ENCODE measurements at places on chromosomes 1 and 21.

DNA sequence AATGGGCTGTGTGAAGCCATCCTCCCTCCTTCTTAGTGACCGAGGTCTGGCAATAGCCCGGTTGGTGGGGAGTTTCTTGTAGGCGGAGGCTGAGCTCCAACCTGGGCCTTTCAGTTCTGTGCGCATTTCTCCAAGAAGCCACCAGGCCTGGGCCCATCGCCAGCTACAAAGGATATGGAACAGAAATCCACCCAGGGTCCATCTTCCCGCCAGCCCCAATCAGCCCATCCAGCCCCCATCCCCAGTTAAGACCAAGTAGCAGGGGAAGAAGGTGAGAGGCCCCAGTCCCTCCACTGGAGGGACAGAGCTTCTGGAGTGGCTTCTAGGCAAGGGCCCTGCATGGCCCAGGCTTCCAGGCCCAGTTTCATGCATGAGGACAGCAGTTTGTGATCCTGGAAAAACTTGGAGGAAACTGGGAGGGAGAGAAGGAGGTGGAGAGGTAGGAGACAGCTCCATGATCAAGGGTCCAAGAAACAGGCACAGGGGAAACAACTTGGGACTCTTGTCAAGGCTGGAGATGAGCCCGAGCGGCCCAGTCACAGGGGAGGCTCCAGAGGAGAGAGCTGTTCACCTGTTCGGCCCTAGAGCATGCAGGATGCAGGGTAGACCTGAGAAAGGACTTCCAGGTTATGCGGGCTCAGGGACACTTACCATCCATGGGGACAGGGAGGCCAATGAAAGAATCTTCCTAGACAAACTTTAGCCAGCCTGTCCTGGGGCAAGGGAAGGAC is 261.2 kb downstream of the PTPRU start:
- DNase-seq: no peak

DNA sequence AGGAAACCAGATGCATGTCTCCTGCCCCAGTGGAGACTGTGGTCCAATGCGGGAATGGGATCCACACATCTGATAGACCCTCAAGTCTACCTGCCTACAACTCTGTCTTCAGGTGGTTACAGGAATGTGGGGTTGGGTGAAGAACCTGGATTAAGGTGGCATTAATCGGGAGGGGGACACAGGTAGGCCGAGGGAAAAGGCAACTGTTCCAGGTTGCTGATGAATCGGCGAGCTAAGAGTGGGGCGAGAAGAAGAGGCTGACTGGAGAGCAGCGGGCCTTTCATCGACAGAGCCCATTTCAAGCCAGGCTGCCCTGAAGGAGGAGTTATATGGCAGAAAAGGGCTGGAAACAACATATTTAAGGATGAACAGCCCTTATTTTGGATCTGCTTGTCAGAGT is 836 bp downstream of the CD2 start:
- DNase-seq: no peak

GRCh38 chr1:222326006-222326709 is 221.7 kb downstream of the HHIPL2 start:
- DNase-seq: no peak

GRCh38 chr1:81708250-81708649 is 92.5 kb upstream of the ADGRL2 start:
- no peak for DNase-seq

- DNase-seq: no peak
Observed at GRCh38 chr21:44010429-44010828, 1.7 kb upstream of the TRAPPC10 start.

DNA sequence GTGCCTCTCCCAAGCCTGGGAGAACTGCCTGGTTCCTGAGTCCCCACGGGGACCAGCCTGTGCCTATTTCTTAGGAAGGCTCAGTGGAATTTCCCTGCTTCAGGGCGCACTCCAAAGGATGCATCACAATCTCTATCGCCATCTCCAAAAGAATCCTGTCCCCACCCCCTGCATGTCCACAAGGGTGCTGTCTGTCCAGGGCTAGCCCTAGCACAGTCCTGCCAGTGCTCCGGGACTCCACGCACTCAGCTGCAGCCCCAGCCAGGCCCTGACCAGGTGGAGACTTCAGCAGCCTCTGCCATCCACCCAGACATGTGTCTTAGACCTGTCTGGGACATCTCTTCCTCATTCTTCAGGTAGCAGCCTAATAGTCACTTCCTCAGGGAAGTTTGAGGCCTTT is 199.7 kb downstream of the GRIK3 start:
- no peak for DNase-seq

Data from activated CD4-positive, alpha-beta T cell treated with anti-CD3 and anti-CD28 coated beads, Interleukin-2, amount 50 U/mL, for 4 hours (primary cell).